Left renal cortex interstitium (tissue), 4 donors: ENCODE measurements at places on chromosomes 16 and 17.

DNA sequence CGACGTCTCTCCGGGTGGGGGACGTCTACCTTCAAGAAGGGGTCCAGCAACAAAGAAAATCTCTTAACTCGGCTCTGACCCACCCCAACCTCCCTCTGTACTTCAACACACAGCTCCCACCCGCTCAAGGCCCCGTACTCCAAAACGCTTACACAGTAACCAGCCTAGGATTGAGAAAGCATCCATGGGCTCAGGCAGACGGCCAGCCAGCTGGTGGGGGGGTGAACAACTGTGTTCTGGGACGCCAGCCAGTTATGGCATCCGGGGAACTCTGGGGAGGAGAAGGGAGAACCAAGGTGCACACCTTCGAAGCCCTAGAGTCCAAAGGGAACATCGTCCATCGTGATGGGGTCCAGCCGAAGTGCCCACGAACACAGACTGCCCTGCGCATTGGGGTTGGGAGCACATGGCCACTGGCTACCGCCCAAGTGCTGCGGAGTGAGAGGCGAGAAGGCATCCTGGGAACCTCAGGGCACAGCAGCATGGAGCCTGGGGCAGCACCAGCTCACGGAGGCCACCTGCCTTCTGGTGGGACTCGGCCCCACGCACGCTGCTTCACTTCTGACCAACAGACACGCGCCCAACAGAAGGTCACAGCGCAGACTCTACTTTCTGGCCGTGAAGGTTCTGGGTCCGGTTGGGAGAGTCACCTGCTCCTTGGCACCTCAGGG, 14.3 kb downstream of the SLC16A3 start:
- DNase-seq = no peak

DNA sequence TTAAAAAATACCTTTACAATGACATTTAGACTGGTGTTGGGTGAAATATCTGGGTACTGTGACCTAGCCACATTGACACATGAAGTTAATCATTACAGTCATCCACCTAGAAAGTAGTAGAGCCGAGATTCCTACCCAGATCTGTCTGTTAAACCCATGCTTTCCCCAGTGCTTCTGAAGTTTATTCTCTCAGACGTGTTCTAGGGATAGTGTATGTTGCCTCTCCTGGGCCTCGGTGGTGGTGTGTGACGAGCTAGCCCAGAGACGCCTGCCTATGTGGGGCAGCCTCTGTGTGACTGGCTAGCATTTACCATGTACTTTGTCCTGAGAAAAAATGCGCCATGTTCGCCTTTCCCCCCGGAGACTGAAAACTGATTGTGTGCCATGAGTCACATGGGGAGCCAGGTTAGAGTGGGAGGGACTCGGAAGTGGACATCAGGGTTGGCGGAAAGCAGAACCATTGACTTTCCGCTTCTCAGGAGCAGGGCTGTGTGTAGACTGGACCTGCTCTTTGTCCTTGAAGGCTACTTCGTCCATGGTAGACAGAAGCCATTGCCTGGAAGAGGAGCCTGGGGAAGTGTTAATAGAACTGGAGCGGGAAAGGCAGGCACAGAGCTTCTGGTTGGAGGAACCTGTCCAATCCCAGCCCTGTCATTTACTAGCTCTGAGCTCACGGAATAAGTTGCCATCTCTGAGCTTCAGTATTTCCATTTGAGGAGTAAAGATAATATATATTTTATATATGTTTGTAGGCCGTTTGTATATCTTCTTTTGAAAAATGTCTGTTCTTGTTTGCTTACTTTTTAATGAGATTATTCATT, 235.5 kb downstream of the SNX29 start:
- no peak for DNase-seq

DNA sequence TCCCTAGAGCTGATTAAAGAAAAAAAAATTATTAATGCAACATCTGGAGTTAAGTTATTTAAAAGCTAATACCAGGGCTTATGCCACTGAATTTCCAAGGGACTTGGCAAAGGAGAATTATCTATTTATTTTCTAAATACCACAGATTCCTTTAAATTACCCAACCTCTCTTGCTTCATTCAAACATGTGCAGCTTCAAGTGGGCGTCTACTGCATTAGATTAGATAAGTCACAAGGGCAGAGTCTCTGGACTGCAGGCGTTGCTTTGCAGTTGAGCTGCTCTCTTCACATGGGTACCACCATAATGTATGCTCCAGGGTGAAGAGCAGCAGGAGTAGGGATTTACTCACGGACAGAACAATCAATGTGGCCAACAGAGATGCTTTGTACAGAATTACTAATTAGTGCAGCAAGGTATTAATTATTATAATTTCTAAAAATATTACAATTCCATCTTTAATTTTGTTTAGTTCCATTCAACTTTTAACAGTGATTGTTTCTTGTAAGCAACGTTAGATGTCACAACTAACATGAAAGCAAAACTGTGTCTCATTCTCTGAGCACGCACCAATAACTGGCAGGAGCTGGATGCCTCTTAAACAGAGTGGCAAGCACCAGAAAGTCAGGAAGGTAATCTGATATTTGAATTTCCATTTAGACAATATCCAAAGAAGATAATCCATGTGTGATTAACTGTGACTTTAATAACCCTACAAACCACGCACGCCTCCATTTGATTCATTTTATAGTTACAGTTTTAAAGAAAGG, 214.2 kb downstream of the STX8 start:
- DNase-seq = no peak

GRCh38 chr16:20344611-20345010, 7.9 kb downstream of the UMOD start:
- DNase-seq = no peak

GRCh38 chr16:66484453-66485213, 57.5 kb downstream of the BEAN1 start:
- DNase-seq = no peak

GRCh38 chr16:89178453-89179147, 7.1 kb downstream of the CDH15 start:
- DNase-seq = no peak

DNA sequence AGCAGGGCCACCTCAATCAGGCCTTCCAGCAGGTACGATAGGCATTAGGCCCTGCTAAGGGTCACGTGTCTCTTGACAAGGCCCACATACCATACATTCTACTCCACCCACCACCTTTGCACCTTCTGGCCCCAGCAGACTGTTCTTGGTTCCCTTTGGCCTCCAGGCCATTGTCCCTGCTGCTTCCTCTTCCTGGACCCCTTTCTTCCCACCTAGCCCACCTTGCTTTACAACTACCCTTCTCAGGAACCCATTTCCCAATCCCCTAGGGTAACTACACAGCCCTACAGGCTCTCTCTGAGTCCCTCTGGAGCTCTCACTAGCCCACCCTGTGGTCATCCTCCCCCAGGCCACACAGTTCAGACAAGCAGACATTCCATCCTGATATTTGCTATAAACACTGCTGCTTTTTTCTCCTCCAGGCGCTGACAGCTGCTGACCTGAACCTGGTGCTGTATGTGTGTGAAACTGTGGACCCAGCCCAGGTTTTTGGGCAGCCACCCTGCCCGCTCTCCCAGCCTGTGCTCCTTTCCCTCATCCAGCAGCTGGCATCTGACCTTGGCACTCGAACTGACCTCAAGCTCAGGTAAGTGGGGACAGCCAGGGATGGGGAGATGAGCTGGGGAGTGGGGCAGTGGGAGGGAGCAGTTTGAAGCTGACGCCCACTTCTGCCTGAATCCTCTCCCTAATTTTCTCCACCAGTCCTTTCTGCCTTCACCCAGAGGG, 1.4 kb upstream of the NRN1L start:
- DNase-seq = no peak

GRCh38 chr16:51057969-51058337, 93.1 kb downstream of the SALL1 start:
- no peak for DNase-seq

- no peak for DNase-seq
Measured at GRCh38 chr16:57427824-57428223, 19.4 kb downstream of the CIAPIN1 start.

- no peak for DNase-seq
Measured at GRCh38 chr17:72349491-72349995, 228.7 kb downstream of the SOX9 start.

- no peak for DNase-seq
Measured at GRCh38 chr17:27721797-27722196, 78.5 kb downstream of the NOS2 start.

GRCh38 chr17:78179372-78179771, 7.5 kb downstream of the TK1 start:
- DNase-seq = no peak
